SK-N-DZ (cell line): ENCODE measurements at places on chromosomes 11 and 22.

DNA sequence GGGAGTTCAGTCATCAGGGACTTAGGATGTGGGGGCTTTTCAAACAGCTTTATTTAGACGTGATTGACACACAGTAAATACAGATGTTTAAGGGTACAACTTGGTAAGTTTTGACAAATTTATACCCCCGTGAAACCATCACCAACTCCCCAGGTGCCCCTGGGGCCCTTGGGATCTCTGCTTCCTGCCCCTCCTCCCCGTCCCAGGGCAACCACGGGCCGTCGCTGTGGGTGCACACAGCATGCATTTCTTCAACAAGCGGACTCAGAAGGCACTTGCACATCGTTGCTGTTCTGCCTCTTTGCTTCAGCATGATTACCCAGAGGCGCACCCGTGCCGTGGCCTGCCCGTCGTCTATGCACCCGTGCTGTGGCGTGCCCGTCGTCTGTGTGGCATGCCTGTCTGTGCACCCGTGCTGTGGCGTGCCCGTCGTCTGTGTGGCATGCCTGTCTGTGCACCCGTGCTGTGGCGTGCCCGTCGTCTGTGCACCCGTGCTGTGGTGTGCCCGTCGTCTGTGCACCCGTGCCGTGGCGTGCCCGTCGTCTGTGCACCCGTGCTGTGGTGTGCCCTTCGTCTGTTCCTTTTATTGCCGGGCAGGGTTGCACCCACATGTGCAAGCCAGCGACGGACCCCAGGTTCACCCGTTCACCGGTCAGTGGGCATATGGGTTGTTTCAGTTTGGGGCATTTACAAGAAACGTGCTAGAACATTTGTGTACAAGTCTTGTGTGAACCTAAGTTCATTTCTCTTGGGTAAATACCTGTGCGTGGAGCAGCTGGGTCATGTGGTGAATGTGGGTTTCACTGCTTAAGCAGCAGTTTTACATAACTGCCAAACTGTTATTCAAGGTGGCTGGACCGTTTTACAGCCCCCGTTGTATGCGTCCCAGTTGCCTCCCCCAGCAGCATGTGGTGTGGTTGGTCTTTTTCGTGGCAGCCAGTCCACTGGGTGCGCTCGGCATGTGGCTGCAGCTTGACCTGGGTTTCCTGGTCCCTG is 8.3 kb downstream of the CD81 start:
- DNase-seq: no peak

DNA sequence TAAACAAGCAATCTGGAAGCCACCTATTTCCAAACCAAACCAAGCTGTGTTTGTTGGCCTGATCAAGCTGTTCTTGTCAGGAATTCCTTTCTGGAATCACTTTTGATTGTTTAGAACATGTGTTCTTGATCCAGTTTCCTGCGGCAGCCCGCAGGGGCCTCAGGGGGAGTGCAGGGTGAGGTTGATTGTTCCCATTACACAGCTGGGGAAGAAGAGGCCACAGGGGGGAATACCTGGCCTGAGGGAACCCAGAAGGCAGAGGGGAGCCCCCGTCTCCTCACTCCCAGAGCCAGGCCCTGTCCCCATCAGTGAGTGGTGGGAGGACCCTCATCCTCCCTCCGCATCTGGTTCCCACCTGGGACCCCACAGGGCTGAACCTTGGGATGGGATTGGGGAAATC is 4.2 kb downstream of the MRGPRD start:
- DNase-seq: no peak

- DNase-seq: peak; percentile 66
Observed at GRCh38 chr11:95790933-95791708, 823 bp downstream of the CEP57 start.

DNA sequence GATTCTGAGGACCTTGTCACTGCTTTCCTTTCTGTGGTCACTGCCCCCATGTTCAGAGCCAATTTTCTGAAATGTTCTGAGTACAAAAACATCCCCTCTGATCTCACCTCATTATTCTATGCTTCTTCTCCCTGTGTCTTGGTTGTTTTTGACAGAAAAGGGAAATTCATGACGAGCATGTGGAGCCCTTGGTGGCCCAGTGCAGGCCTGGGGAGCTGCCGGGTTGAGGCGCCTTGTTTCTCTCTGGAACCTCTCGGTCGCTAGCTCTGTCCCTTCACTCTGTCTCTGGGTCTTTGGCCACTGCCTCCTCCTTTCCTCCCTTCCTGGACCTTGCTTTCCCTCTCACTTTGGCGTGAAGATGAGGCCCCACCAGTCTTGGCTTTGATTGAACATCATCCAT is 63.0 kb upstream of the THY1 start:
- DNase-seq: no peak

- DNase-seq: no peak
Observed at GRCh38 chr22:27580311-27580897, 221.2 kb downstream of the MN1 start.

GRCh38 chr22:20418211-20418788 is 19.3 kb downstream of the SCARF2 start:
- DNase-seq: peak; percentile 79

DNA sequence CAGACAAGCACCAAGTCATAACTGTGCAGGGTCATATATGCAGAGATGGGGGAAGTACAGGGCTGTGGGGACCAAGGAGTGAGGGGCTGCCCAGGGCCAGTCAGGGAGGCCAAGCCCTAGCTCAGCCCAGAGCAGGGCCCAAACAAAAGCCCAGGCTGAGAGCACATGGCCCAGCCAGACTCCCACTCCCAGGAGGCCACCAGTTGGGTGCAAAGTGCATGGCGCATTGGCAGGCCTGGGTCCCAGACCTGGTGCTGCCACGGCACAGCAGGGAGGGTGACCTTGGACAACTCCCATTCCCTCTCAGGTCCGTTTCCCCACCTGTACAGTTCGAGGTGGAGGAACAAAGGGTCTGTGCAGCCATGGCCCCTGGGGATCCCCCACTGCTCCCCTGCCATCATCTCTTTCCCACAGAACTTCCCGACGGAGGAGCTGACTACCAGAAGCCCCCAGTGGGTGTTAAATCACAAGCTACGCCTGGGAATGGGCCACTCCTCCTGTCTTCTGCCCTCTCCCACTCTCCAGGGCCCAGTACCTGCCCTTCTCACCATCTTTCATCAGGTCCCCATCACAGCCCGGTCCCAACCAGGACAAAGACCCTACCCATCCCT is 608 bp downstream of the NIPSNAP1 start:
- peak; percentile 38 for DNase-seq

DNA sequence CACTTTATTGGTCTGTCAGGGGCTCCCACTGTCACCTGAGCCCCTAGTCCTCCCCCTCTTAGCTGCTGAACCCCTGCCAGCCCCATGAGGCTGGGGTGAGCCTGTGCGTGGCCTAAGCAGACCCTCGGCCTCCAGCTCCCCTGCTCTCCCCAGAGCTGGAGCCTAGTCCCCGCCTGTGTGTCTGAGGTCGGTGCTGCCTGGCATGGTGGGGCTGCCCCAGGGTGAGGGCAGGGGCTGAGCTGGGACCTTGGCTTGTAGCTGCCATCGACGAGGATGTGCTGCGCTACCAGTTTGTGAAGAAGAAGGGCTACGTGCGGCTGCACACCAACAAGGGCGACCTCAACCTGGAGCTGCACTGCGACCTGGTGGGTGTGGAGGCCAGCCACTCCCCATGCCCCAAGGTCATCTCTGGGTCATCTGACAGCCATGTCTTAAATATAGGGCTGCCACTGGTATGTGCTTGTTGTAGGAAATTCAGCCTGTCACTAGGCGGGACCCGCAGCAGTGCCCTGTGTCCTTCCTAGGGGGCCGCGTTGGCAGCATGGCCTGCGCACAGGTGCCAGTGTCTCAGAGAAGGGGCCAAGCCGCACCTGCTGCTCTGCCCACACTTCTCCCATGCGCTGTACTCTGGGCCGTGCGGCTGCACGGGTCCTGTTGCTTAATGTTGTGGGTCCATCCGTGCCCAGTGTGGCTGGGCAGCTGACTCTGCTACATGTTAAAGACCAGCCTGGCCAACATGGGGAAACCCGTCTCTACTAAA is 21.0 kb downstream of the PPIL2 start:
- no peak for DNase-seq
